Stimulated activated CD8-positive, alpha-beta memory T cell treated with anti-CD3 and anti-CD28 coated beads, Interleukin-4, amount 100 ng/mL, for 1 hour (primary cell): ENCODE measurements at places on chromosomes 5 and 9.

GRCh38 chr5:136015966-136016650 is 12.7 kb upstream of the TGFBI start:
- no peak for DNase-seq

GRCh38 chr5:121707178-121707577 is 144.5 kb upstream of the FTMT start:
- DNase-seq, result no peak

DNA sequence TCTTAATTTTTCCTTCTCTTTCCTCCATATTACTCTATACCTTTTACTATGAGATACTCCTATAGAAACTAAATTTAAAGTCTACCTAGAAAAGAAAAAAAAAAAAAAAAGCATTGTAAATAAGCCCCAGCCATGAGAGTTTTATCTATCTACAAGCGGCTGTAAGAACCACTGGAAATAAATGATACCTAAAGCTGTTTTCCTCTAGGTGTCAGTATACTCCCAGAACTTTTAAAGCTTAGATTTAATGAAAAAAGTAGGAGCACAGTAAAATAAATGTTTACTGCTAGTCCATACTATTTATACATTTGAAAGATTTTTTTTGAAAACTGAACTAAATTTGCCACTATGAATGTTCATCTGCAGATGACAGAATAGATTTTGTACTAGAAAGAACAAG is 26.2 kb downstream of the TYRP1 start:
- no peak for DNase-seq

GRCh38 chr9:71626395-71626794 is 141.9 kb downstream of the CEMIP2 start:
- DNase-seq, result no peak

GRCh38 chr9:82101475-82101874 is 112.9 kb downstream of the SPATA31D1 start:
- no peak for DNase-seq

DNA sequence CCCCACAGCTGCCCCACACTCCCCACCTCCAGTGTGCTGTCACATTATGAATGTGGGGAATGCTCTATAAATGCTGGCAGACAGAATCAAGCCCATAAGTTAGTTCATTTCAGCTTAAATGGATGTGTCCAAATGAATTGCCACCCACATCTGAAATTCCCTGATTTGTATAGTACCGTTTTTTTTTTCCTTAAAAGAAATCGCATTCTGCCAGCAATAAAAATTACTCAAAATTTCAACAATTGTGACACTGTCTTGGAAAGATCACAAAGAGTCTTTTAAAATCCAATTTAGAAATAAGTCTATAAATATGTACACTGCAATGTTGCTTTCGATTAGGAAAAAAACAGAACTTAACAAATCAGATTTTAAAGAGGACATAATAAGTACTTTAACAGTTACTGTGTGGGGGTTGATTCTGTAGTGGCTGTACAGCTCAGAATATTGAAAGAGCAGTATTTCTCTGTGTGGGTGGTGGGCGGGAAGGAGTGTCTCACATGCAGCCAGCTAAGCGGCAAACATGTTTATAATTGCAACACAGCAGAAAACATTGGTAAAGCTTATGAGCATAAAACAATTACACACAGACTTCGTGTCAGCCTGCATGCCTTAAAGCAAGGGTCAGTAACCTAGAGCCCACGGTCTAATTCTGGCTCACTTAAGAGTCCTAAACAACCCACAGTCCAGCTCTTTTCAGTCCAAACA is 24.9 kb upstream of the CSNK1G3 start:
- DNase-seq, result no peak

- no peak for DNase-seq
These were observed 105.0 kb upstream of the FAM120A start for GRCh38 chr9:93346231-93347112.

DNA sequence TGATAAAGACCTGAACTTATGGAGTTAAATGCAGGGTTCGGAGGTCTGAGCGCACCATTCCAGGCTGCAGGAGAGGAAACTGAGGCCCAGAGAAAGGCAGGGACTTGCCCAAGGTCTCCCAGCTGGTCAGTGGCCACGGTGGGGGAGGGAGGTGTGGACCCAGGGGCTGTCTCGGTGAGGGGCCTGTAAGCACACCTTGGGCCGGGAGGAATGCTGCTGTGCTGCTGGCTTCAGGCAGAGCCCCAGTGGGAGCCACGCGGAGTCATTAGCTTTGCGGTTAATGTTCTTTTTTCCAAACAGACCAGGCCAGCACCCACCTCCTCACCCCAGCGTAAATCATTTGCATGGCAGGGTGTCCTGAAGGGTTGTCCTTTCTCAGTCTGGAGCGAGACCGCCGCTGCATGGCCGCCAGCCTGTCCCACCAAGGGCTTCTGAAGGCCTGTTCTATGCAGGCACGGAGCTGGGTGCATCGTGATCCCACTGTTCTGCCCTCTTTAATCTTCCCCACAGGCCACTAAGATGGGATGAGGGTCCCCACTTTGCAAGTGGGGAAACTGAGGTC is 35.9 kb downstream of the NEURL1B start:
- DNase-seq, result no peak
